NCI-H1694 (cell line): ENCODE measurements at places on chromosomes 6 and 20.

DNA sequence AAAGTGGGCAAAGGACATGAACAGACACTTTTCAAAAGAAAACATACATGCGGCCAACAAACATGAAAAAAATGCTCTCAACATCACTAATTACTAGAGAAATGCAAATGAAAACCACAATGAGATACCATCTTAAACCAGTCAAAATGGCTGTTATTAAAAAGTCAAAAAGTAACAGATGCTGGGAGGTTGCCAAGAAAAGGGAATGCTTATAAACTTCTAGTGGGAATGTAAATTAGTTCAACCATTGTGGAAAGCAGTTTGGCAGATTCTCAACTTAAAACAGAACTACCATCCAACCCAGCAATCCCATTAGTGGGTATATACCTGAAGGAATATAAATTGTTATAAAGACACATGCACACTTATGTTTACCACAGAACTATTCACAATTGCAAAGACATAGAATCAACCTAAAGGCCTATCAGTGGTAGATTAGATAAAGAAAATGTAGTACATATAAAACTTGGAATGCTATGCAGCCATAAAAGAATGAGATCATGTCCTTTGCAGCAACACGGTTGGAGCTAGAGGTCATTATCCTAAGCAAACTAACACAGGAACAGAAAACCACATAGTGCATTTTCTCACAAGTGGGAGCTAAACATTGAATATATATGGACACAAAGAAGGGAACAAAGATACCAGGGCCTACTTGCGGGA lies 16.3 kb downstream of the CENPQ start:
- DNase-seq = no peak

DNA sequence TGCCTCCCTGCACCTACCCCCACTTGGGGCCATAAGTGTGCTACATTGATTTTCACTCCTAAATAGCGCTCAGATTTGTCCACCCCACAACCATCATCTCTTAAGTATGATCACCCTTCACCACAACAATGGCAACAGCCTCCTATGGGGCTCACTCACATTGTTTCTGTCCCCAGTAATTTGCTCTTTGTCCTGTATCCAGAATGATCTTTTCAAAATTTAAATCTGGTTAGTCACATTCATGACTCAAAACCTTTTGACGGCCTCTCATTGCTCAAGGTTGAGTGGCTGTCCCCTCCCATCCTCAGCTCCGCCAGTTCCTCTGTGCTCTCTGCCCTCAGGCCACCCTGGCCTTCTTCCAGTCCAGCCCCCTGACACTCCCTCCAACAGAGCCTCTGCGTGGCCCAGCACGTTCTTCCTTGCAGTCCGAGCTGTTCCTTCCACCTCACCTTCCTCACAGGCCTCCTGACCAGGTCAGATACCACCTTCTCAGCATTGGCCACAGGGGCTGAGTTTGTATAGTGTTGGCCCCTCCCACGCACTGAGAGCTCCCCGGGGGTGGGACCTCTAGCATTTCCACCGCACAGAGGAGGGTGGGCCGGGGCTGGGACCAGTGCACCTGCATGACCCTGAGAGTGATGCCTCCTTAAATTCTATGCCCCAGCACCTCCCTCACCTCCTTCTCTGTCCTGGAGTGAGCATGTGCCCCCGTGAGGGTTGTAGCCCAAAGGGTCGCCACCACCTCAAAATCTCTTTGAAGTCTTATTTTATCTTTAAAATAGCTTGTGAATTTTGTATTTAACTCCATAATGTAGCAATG lies 2.4 kb upstream of the PPP1R3G start:
- DNase-seq = no peak

DNA sequence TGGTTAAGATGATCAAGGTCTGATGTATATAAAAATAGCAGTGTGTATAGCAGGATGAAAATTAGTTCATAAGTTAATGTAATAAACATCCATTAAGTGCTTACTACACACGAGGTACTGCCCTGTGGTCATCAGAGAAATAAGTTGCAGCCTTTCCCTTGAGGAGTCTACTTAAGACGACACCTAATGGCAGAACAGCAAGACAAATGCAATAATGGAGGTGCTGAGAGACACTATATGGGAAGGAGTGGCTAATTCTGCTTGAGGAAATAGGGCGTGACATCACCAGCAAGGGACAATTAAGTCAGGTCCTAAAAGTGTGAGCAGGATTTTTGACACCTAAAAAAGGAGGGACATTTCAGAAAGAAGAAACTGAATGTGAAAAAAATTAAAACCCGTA lies 75.2 kb downstream of the BACH2 start:
- no peak for DNase-seq

DNA sequence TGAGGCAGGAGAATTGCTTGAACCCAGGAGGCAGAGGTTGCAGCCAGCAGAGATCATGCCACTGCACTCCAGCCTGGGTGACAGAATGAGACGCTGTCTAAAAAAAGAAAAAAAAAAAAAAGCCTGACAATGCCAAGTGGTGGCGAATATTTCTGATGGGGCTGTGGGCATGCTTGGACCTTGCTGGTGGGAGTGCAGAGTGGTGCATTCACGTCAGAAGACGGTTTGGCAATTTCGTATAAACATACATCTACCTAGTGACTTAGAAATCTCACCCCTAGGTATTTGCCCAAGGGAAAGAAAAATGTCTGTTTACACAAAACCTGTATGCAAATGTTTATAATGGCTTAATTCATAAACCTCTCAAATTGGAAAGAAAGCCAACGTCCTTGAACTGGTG lies 33.6 kb downstream of the CTCFL start:
- no peak for DNase-seq

DNA sequence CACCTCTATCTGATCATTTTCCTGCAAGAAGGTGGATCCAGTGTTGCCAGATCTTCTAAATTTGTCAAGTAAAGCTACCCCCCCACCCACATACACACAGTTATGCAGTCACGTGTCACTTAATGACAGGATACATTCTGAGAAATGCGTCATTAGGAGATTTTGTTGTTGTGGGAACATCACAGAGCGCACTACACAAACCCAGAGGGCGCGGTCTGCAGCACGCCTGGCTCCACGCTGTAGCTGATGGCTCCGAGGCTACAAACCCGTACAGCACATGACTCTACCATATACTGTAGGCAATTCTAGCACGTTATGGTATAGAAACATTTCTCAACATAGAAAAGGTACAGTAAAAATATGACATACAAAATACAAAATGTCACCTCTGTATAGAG lies 126.9 kb downstream of the SYCP2 start:
- no peak for DNase-seq

DNA sequence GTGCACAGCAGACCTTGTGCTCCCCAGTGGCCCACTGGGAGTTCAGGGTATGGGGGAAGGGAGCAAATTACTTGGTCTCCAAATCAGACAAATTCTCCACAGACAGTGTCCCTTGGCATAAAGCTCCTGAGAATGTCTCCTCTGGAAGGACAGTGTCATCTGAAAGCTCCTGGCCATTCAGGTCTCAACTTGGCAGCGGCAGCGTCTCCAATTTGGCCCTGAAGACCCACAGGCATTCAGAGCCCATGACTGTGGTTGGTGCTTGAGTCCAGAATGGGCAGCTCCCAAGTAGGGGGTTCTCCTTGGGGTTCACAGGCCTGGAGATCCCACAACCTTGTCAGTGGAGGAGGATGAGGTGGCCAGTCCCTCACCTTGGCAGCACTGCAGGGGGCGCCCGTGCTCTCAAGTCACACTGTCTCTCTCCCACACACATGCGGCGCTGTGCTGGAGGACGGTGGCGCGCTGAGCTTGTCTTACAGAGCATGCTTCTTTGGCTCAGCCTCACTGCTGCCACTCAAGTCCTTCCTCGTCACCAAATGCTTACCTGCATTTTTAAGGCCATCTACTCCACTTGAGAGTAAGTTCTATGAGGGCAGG lies 20.7 kb downstream of the DYNLRB1 start:
- DNase-seq = no peak

GRCh38 chr6:15905488-15906419 lies 223.1 kb upstream of the MYLIP start:
- DNase-seq = no peak

- no peak for DNase-seq
These were observed 32.0 kb upstream of the PCMTD2 start for GRCh38 chr20:64223526-64224067.

- no peak for DNase-seq
These were observed 1.1 kb downstream of the CDS2 start for GRCh38 chr20:5127859-5128424.

- DNase-seq = no peak
These were observed 400.6 kb downstream of the ESR1 start for GRCh38 chr6:152207915-152208714.

- DNase-seq = no peak
These were observed 199.3 kb upstream of the SGK1 start for GRCh38 chr6:134517145-134517658.

GRCh38 chr20:61049684-61050083 lies 202.4 kb upstream of the CDH4 start:
- no peak for DNase-seq

- no peak for DNase-seq
These were observed 47.0 kb upstream of the TBX18 start for GRCh38 chr6:84811351-84811750.

DNA sequence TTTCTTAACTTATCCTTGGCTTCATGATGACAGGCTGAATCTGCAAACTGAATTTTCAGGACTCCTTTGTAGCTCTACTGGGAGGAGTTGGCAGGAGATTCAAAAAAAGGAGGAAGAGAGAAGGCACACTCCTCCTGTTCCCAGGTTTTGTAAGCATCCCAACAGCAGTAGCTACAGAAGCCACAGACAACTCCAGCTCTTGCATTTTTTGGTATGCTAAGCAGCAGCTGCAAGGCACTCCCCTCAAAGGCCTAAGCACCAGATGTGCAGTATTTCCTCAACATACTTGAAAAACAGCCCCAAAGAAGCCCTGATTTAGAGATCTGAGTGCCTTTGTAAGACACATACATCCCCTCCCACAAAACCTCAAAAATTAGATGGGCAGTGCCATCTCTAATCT lies 328.6 kb upstream of the SYNCRIP start:
- no peak for DNase-seq

DNA sequence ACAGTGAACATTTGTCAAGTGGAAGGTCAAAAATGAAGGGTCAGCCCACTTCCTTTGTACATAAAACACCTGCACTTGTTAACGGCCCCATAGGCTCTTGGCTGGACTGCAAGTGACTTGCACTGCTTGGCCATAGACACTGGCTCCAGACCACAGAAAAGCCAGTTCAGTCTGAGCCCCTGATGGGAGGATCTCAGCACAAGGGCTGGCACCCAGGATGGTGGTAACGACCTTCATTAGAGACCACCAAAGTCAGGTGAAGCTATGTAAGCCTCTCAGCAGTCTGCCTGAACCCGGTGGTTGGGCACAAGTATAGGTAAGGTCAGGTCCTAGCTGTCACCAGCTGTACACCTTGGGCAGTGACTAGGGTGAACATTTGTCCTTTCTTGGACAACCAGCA lies 16.1 kb downstream of the PLAGL2 start:
- no peak for DNase-seq

DNA sequence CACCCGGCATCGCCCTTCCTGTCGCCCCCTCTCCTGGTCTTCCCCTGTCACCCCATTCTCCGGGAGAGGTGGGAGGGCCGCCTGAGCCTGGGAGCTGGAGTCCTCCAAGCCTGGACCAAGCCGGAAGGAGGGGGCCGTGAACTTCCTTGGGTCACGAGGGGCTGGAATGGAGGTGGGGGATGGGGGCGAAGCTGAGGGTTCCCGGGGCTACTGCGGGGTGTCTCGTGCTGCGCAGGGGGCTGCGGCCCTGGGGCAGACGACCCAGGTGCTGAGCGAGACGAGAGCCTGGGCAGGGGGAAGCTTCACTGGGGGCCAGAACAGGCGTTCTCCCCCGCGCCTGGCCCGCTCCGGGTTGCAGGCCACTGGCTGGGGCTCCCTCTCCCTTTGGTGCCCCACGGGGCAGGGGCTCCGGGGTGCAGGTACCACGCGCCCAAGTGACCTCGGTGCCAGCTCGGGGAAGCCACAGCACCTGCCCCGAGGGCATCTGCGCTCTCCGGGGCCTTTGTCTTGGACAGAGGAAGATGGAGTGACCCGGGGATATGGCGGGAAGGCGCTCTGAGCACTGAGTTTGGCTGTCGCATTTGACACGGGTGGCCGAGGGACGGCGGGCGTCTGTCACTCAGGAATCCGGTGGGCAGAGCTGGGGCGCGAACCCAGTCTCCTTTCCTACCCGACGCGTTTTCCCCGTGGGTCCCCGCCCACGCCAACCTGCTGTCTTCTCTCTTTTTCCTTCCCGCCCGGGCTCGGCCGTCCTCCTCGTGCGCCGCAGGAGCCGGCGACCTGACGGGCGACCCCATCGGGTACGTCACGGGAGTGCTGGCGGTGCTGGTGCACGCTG lies 1.2 kb downstream of the SLC35D3 start:
- no peak for DNase-seq

DNA sequence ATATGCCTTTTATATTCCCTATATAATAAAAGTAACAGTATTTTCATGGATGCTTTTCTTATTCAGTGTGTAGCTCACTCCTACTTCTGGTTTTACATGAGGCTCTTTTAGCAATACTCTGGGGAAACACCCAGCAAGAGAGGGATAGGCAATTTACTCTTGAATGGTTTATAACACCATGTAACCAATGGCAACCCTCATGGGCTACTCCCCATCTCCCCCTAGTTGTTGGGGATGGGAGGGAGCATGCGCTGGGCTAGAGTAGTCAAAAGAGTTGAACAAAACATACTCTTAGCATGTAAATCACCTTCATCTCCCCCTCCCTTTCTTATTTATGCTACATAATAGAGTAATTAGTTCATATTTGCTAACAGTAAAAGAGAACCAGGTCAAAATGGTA lies 140.1 kb upstream of the LRFN2 start:
- DNase-seq = no peak

DNA sequence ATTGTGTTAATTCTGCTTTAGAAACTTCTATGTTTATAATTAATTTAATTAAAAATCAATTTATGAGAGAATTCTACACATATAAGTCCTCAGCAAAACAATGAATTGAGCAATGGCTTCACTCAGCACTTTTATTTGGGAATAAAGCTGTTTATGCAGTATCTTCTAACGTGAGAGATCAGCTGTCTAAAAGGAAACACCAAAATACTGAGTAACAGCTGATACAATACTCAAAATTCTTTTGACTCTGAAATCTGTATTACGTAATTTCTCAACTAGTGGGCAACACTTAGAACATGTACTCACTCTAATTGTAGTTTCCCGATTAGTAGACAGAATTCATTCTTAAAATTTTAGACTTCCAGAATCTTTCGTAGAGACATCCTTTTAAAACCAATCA lies 49.8 kb downstream of the MAP3K7 start:
- no peak for DNase-seq

DNA sequence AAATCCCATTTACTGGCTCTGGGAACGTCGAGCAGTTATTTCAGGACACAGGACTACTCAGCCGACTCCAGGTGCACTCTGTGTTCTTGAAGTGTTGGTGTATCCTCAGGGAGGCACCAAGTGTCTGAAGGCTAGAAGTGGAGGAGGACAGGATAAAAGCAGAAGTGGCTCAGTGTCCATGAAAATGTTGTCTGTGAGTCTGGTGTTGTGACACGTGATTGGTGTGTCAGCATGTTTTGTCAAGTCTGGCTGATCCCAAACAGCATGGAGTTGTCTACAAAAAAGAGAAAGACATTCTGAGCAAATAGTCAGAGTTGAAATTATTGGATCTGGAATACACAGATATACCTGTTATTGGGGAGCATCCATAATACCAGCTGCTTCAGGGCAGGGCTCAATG lies 30.3 kb downstream of the SCGN start:
- no peak for DNase-seq
